Bladder microvascular endothelial cell (primary cell): ENCODE measurements at places on chromosomes 4 and X. TPM values are rescaled to one million over a fixed set of nuclear protein-coding genes. Genes with fewer than 3 reads are reported as not detected.

NSUN7 gene
- under 0.01 TPM in 2 replicates for total RNA-seq

MGARP gene
- 0.49 and 0.94 TPM in 2 replicates for total RNA-seq

DIAPH2 gene
- total RNA-seq, result 19.4 and 30.8 TPM in 2 replicates

HMGN5 gene
- total RNA-seq, result 0.65 and 1.2 TPM in 2 replicates

GPRASP1 gene
- 0.65 and 3.3 TPM in 2 replicates for total RNA-seq

OPHN1 gene
- 6.8 and 10.4 TPM in 2 replicates for total RNA-seq
